ENCODE measurements at places on chromosomes 16 and 17.

- DNase-seq = no peak
Observed at GRCh38 chr17:15516150-15516549, 47.1 kb downstream of the TVP23C start.

- no peak for DNase-seq
Observed at GRCh38 chr16:85656351-85657266, 32.1 kb downstream of the GINS2 start.

DNA sequence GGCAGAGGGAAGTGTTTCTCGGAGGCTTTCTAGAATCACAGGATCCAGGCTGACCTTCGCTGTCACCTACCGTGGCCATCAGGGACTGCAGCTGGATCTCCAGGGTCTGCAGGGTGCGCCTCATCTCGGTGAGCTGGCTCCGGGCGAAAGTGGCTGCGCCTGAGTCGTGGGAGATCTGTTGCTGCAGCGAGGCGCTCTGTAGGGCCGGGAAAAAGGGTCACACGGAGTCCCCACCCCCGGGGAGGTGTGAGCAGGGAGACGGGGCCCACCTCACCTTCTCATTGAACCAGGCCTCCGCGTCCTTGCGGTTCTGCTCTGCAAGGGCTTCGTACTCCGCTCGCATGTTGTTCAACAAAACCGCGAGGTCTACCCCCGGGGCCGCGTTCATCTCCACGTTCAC is 2.9 kb downstream of the KRT28 start:
- DNase-seq = no peak

GRCh38 chr16:19757762-19758595 is 39.9 kb downstream of the IQCK start:
- no peak for DNase-seq

GRCh38 chr17:61410141-61411010 is 10.7 kb downstream of the TBX2 start:
- peak; percentile 51 for DNase-seq

- DNase-seq = no peak
Observed at GRCh38 chr16:7998789-7999453, 591.4 kb downstream of the TMEM114 start.

GRCh38 chr16:4679850-4680636 is 13.3 kb upstream of the NUDT16L1 start:
- no peak for DNase-seq

DNA sequence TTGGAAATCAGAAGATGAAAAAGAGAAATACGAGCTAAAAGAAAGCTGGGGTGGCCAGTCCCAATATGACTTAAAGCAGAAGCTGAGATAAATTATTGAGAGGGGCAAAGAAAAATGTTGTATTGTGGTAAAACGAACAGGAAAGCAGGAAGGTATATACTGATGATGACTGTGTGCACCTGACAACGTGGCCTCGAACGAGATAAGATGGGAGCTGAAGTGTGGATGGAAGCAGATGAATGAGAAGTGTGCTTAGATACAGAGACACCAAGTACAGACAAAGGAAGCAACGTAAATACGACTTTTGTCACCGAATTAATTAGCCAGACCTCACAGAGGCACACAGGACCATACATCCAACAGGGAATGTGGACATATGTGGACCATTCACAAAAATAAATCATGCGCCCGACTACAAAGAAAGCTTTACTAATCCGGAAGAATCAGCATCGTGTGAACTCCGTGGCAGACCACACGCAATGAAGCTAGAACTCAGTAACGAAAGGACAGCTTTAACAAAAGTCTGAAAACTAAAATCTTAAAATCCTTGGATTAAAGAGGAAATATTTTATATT is 218.7 kb downstream of the RPTOR start:
- no peak for DNase-seq

DNA sequence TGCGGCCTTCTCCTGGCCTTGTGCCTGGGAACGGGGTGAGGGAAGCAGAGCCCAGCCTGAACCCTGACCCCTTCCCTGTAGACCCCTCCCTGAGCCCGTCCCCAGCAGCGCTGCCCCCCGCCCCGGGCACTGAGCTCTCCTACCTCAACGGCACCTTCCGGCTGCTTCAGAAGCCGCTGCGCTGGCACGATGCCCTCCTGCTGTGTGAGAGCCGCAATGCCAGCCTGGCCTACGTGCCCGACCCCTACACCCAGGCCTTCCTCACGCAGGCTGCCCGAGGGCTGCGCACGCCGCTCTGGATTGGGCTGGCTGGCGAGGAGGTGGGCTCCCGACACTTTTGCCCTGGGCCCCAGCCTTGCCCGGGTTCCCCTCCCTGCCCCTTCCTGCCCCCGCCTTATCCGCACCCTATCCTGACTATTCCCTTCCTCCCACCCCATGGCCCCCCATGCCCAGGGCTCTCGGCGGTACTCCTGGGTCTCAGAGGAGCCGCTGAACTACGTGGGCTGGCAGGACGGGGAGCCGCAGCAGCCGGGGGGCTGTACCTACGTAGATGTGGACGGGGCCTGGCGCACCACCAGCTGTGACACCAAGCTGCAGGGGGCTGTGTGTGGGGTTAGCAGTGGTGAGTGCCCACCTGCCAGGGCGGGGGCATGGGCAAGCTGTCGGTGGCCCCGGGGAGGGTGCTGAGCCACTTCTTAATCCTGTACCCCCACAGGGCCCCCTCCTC is 62.1 kb downstream of the MRC2 start:
- DNase-seq = no peak

- no peak for DNase-seq
Observed at GRCh38 chr16:58495521-58496331, 4.2 kb upstream of the NDRG4 start.

DNA sequence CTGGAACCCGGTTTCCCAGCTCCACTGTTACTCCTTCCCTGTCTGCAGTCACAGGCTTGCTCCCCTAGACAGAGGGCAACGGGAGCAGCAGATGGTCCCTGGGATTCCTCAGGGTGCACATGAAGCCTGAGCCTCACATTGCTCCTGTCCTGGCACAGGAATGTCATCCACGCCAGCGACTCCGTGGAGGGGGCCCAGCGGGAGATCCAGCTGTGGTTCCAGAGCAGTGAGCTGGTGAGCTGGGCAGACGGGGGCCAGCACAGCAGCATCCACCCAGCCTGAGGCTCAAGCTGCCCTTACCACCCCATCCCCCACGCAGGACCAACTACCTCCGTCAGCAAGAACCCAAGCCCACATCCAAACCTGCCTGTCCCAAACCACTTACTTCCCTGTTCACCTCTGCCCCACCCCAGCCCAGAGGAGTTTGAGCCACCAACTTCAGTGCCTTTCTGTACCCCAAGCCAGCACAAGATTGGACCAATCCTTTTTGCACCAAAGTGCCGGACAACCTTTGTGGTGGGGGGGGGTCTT is 1.6 kb upstream of the DECR2 start:
- DNase-seq = no peak

- DNase-seq = no peak
Observed at GRCh38 chr17:50036455-50037261, 19.3 kb upstream of the ITGA3 start.

- DNase-seq = no peak
Observed at GRCh38 chr17:34842235-34842634, 119.0 kb downstream of the CCT6B start.

- peak; percentile 79 for DNase-seq
Observed at GRCh38 chr16:11232852-11233726, 22.9 kb downstream of the SOCS1 start.

GRCh38 chr17:80345321-80345720 is 69.6 kb upstream of the ENDOV start:
- DNase-seq = no peak

- no peak for DNase-seq
Observed at GRCh38 chr17:38852771-38853291, 690 bp downstream of the RPL23 start.

- no peak for DNase-seq
Observed at GRCh38 chr16:57266531-57267260, 17.8 kb downstream of the PLLP start.

- no peak for DNase-seq
Observed at GRCh38 chr17:38421171-38421841, 7.0 kb upstream of the ARHGAP23 start.

DNA sequence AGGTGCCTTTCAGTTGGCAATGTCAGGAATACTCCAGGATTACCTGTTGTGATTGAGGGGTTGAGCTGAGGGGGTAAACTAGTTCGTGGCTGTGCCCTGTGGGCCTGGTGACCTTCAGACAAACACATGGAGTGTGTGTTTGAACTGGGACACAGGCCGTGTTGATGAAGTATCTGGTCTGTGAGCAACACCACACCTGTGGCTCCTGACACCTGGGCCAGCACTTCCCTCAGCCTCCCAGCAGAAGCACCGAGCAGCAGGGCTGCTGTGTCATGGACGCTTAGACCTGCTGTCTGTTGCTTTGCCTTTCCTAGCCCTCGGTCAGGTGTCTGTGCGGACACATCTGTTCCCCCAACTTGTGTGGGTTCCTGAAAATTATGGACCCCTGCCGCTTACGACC is 82.9 kb downstream of the KSR1 start:
- DNase-seq = no peak

GRCh38 chr17:48593840-48594537 is 410 bp upstream of the HOXB5 start:
- peak; percentile 58 for DNase-seq

- no peak for DNase-seq
Observed at GRCh38 chr16:90026135-90026534, 6.9 kb upstream of the DBNDD1 start.

- no peak for DNase-seq
Observed at GRCh38 chr17:60790205-60790604, 112.6 kb downstream of the BCAS3 start.

- DNase-seq = no peak
Observed at GRCh38 chr17:57498443-57498842, 242.1 kb downstream of the MSI2 start.

DNA sequence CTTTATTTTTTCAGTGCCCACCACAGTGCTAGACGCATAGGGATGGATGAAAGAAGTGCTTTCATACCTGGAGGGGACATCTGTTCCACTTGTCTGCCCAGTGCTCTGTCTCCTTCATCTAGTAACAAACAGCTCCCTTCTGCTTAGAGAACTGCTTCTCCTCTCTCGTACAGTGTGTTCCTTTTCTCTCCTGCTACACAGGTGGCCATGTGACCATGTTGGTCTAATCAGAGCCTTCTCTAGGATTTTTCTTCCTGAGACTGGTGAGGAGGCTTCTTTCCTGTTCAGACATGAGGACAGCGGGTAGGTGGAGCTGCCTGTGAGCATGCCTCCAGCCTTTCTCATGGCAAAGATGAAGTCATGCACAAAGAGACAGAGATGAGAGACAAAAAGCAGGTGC is 182.7 kb downstream of the TMEM132E start:
- no peak for DNase-seq

DNA sequence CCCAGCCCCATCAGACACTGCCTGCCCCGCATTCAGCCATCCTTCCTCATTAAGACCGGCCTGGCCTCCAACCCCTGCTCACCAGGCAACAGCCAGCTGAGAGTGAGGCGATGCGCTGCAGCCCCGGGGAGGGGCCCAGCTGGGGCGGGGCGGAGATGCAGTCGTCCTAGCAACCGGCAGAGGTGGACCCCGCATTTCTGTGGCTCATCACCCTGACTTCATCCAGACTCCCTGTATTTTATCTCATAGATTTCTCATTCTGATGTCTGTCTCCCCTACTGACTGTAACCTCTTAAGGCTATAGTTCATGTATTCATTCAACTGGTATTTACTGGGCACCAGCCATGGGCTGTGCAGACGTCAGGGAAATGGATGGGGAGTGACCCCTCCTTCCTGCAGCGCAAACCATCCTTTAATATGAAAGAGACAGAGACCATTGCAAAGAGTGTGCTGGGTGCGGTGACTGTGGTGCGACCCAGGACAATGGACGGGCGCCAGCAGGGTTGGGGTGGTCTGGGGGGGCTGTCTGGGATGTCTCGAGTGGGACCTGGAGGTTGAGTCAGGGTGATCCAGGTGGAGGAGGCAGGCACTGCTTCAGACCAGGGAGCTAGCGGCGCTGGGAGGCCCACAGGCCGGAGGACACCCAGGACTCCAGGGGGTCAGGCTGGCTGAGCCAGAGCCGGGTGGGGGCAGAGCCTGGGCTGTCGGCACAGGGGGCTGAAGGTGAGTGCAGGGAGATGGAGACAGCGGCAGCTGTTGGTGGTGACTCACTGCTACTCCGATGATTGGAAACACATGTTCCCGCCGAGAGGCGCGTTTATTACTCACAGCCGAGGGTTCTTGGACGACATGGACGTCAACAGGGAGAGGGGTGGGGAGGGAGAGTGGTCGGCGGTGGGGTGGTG is 10.5 kb upstream of the TIMP2 start:
- DNase-seq = no peak

GRCh38 chr17:81453712-81454111 is 58.5 kb downstream of the BAHCC1 start:
- DNase-seq = no peak

DNA sequence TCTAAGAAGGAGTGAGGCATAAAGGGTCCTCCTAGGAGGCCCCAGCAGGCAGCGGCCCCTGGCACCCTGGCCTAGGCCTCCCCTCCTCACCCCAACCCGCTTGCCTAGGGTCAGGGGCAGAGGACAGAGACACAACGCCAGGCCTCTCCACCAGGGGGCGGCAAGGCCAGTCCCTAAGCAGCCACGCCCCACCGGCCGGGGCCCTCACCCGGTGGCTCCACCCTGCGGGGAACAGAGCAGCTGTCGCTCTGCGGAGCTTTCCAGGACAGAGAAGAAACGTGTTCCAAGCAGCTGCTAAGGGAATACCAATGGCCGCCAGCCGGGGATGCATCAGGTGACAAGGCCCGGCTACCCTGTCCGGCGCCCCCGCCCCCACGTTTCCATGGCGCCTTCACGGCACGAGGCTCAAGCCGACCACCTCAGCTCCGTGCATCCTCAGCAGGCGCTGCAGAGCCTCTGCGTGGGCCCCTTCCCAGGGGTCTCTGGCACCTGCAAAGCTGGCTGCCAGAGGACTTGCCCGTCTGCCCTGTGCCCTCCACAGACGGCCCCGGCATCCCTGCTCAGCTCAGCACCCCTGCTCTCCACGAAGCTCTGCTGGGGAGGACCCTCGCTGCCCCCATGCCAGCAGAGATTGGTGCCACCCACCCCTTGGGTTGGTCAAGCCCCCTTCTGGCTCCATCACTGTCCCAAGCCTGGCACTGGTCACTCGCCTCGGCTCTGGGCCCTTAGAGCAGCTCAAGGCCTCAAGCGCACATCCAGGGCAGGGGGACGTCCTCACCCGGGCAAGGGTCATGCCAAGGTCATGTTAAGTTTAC is 5.6 kb downstream of the ZNF598 start:
- DNase-seq = peak; percentile 62

DNA sequence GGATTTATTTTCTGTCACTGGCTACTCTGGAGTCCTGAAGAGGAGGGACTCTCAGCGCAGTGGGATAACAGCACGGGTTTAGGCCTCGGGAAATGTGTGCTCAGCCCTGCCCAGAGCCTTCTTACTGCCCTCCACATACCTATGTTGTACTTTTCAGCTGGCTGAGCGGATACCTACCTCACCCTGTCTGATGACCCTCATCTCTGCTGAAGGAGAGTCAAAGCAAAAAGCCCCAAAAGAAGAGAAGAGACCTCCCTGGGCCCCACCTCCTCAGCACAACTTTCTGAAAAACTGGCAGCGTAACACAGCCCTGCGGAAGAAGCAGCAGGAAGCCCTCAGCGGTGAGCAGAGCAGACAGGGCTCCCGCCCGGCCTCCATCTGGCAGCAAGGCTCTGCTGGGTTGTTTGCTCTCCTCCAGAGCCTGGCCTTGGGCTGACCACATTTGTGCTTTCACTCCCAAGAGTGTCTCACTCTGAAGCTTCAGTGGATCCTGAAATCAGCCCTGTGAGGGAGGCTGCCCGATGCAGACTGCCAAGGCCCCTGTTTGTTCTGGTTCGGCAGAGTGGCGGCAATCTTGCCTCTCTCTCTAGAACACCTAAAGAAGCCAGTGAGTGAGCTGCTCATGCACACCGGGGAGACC is 10.3 kb downstream of the MYCBPAP start:
- no peak for DNase-seq

- no peak for DNase-seq
Observed at GRCh38 chr16:29698042-29698441, 19.1 kb downstream of the QPRT start.
